ENCODE measurements at places on chromosomes 2 and 18. TPM values are rescaled to one million over a fixed set of nuclear protein-coding genes. Genes with fewer than 3 reads are reported as not detected.

Gene C2orf66
- under 0.01 TPM for total RNA-seq

Gene LINC00305
- not detected for total RNA-seq

Gene NEMP2
- 5.1 TPM for total RNA-seq

Gene DNAH7
- 0.97 TPM for total RNA-seq

Gene ORC2
- total RNA-seq, result 15.6 TPM

Gene PLGLB1
- total RNA-seq, result 1.8 TPM

Gene IL36B
- not detected for total RNA-seq

Gene PNO1
- total RNA-seq, result 9.5 TPM

Gene EMILIN1
- total RNA-seq, result 147 TPM

Gene ACTG2
- 7.2 TPM for total RNA-seq

Gene TIMM21
- total RNA-seq, result 16.4 TPM

Gene ABCG8
- not detected for total RNA-seq

Gene RAX
- total RNA-seq, result not detected

Gene SLC38A11
- 0.12 TPM for total RNA-seq

Gene ZNF519
- 3.4 TPM for total RNA-seq

Gene RAMP1
- total RNA-seq, result 0.85 TPM

Gene HEATR5B
- total RNA-seq, result 24.2 TPM

Gene CTAGE1
- total RNA-seq, result not detected

Gene SCTR
- total RNA-seq, result not detected

Gene SNORC
- total RNA-seq, result 1.3 TPM

Gene ERCC3
- 34.1 TPM for total RNA-seq

Gene CCDC88A
- total RNA-seq, result 64.3 TPM

Gene MAL
- not detected for total RNA-seq

Gene KLF7
- total RNA-seq, result 45.8 TPM

Gene DLGAP1
- under 0.01 TPM for total RNA-seq

Gene MRO
- total RNA-seq, result 0.73 TPM

Gene UGT1A1
- not detected for total RNA-seq

Gene AKAIN1
- not detected for total RNA-seq

Gene FECH
- 39.4 TPM for total RNA-seq

Gene TLX2
- not detected for total RNA-seq

Gene LAMA1
- 1.9 TPM for total RNA-seq

Gene UGT1A8
- total RNA-seq, result not detected

Gene STPG4
- total RNA-seq, result 0.49 TPM

Gene DOK6
- 8.0 TPM for total RNA-seq

Gene CD8B
- total RNA-seq, result not detected

Gene LIMS3
- total RNA-seq, result 2.2 TPM

Gene RNU2-63P
- total RNA-seq, result under 0.01 TPM

Gene C2orf76
- 9.8 TPM for total RNA-seq

Gene KLHL14
- total RNA-seq, result 0.16 TPM

Gene GPR148
- not detected for total RNA-seq

Gene NAT8
- not detected for total RNA-seq

Gene KIAA2012
- not detected for total RNA-seq

Gene PLCD4
- total RNA-seq, result 6.7 TPM

Gene CYRIA
- total RNA-seq, result 0.24 TPM

Gene NTSR2
- total RNA-seq, result not detected

Gene ITGB6
- 0.61 TPM for total RNA-seq
